ACHN (cell line): ENCODE measurements at places on chromosomes 1 and 21.

- no peak for DNase-seq
These were observed 35.0 kb upstream of the ID3 start for GRCh38 chr1:23594149-23594907.

- no peak for DNase-seq
These were observed 36.9 kb upstream of the JAK1 start for GRCh38 chr1:65003316-65003664.

GRCh38 chr1:201226859-201227488 is 36.4 kb downstream of the IGFN1 start:
- no peak for DNase-seq

DNA sequence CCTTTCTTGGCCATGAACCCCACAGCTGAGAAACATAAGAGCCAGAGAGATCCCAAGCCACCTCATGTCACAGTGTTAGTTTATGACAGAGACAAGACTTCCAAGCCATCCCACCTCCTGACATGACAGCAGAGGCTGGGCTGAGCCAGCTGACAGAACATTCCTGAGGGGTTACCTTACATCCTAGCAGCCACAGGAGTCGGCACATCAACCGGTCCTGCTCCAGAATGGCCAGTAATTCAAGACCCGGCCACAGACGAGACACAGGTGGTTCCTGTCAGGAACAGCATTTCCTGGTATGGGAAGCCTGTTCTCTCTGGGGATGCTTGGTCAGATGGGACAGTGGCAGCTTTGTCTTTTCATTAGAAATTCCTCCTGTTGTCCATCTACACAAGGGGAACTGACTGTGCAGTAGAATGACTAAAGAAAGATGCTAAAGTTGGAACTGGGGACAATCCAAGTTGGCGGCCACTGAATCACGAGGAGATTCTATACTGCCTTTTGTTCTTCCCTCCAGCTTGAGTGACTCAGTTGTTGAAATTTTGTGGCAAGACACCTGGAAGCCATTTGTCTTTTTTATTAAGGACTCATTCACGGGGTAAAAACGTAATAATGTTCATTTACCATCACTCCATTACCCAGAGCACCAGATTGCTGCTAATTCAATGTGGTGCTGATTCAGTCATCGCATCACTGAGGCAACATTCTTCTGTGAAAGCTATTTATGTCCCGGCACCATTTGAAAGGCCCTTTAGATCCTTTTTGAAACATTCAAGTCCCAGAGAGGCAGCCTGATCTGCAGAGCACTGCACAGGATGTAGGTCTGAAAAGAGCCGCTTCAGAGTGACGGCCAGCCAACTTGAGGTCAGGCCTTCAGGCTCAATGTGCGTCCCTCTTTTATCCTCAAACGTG is 37.2 kb upstream of the NPL start:
- DNase-seq, result no peak

- DNase-seq, result no peak
These were observed at the start of gene ERG for GRCh38 chr21:38498057-38498833. Gene ERG (minus strand): TSS chr21:38498477. CDS start chr21:38498380, 97 bp downstream.

GRCh38 chr21:35051287-35051818 is 2.3 kb upstream of the RUNX1 start:
- DNase-seq, result peak; percentile 88
